ENCODE measurements at places on chromosomes 13 and 19.

DNA sequence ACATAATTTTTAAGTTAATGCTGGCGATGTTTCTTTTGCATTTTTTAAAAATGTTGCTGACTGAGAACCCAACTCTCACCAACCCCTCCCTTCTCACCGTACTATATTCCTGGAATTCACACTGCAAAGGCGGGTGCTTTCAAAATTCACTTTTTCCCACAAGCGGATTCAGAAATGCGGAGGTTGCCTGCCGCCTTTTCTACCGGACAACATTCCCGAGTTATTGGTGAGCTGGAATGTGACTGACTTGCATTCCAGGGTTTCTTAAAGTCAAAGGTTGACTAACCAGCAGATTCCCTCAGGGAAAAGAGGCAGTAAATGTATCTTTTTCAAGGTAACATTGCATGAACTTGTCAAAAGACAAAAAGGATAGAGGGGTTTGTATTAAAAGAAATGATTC, 113.3 kb downstream of the RAB20 start:
- no peak for DNase-seq

- DNase-seq = no peak
These were observed 60.9 kb downstream of the FOXO1 start for GRCh38 chr13:40605573-40605972.

DNA sequence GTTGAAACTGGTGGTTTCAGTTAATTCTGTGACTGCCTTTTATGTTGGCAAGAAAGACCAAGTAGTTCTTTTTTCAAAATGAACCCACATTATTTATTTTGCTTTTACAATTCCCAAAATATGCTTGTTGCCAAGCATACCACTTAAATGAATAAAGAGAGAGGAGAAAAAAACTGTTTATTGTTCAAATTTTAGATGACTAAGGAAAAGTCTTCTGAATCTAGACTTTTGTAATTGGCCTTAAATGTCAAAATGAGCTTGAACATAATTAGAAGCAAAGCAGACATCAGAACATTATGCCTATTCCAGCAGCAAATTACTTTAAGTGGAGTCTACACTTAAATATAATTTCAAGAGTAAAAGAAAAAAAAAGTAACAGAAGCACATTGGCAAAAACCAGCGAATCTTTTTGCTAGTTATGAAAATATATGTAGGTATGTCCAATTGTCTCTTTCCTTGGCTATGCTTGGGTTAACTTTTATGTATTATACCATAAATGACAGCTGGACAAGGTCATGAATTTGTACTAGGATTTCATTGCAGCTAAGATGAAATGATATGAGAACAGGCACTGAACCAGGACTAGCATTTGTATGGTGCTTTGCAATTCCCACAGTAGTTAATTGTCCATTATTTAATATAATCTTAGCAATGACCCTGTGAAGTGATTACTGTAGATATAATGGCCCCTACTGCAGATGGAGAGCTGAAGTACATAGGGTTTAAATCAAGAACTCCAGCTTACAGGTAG, 211.9 kb downstream of the NALCN start:
- DNase-seq = no peak

DNA sequence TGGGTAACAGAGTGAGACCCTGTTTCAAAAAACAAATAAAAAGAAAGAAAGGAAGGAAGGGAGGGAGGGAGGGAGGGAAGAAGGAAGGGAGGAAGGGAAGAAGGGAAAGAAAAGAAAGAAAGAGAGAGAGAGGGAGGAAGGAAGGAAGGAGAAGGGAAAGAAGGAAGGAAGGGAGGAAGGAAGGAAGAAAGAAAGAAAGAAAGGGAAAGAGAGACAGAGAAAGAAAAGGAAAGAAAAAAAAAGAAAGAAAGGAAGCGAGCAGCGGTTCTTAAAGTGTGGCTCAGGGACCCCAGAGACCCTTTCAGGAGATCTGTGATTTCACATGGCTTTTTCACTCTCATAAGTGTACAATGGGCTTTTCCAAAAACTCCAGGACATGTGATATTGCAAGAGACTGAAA, 9.9 kb upstream of the CADM4 start:
- DNase-seq = no peak

DNA sequence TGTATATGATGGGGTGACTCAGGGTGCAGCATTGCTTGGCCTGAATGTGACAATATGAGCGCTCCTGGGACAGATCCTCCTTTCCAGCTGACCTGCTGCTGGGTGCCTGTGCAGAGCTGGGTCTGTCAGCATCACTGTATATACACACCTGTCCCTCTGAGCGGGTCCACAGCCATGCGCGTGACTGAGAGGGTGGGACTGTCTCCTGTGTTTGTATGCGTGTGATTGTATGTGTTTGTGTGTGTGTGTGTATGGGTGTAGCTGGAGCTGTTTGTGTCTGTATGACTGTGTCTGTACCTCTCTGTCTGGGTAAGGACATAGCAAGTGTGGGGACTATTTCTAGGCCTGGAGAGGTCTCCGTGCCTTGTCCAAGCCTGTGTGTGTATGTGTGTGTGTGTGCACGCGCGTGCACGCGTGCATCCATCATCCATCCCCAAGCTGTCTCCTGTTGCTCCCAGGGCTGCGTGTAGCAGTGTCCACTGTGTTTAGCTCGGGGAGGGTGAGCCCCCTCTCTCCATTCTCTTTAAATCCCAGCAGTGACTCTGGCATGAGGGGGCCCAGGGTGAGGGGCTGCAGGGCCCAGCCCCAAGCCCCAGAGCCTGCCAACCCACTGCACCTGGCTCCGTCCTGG, 8.3 kb downstream of the IGLON5 start:
- no peak for DNase-seq

GRCh38 chr13:74675182-74675581, 541.0 kb upstream of the KLF12 start:
- DNase-seq = no peak

- no peak for DNase-seq
These were observed 387.5 kb downstream of the LMO7 start for GRCh38 chr13:76023652-76024051.

- no peak for DNase-seq
These were observed 56.0 kb downstream of the STK24 start for GRCh38 chr13:98520674-98521449.

- DNase-seq = no peak
These were observed 8.8 kb downstream of the GIPR start for GRCh38 chr19:45676851-45677263.

- DNase-seq = no peak
These were observed 35.3 kb downstream of the DACH1 start for GRCh38 chr13:71831716-71832115.

DNA sequence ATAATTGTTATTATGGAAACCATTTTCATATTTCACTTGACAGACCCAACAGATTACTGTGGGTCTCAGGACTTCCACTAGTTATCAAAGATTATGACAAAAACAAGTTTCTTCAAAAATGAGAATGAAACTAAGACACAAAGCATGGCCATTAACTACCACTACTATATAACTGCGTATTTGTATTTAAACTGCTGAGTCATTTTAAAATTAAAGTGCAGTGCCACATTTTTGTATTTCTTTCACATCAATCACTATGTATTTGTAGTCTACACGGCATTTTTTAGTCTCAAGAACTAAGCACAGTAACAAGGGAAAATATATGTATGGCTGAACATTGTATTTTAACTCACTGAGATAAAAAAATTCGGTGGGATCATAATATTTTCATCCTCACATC, 10.1 kb upstream of the KLF12 start:
- DNase-seq = no peak

DNA sequence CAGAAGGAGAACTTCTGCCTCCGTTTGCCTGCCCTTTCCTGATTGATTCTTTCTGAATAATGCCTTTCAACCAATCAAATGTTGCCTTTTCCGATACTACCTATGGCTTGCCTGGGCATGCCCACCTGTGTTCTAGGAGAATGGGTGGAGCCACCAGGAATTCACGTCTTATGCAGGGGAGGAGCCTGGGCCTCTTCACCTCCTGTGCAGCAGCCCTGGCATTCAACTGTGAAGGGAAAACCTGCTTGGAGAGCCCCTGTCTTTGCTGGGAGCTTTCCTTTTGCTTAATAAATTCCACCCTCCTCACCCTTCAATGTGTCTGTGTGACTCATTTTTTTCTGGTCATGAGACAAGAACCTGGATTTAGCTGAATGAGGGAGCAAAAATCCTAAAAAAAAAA, 730.7 kb downstream of the UQCRFS1 start:
- DNase-seq = no peak

GRCh38 chr13:111269508-111269907, 50.9 kb upstream of the TEX29 start:
- no peak for DNase-seq

DNA sequence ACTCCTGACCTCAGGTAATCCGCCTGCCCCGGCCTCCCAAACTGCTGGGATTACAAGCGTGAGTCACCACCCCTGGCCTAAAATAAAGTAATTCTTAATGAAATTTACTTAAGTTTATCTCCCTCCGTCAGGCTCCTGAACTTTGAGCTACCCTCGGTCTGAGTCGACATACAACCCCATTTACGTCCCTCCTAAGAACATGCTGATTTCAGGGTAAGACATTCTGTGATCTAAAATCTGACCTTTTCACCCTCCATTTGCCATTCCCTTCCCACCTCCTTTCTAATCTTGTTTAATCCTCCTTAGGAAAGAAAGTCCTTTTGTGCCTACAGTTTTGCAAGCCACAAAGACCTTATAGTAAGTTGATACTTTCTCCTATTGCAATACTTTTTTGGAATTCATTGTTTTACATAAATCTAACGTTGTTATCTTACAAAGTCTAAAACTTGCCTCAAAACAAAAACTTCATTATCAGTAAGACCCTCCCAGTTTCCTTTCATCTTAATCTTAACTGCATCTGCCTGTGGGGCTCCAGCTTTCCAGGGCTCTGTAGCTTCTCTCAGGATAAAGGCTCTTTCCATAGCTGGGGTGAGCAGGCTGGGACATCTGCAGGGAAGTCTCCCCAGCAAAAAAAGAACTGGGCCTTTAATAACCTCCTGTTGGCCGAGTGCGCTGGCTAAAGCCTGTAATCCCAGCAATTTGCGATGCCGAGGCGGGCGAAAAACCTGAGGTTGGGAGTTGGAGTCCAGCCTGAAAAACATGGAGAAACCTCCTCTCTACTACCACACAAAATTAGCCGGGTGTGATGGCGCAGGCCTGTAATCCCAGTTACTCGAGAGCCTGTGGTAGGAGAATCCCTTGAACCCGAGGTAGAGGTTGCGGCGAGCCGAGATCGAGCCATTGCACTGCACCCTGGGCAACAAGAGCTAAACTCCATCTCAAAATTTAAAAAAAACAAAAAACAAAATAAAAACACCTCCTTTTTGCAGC, 143.1 kb downstream of the ZNF737 start:
- peak; percentile 3 for DNase-seq

DNA sequence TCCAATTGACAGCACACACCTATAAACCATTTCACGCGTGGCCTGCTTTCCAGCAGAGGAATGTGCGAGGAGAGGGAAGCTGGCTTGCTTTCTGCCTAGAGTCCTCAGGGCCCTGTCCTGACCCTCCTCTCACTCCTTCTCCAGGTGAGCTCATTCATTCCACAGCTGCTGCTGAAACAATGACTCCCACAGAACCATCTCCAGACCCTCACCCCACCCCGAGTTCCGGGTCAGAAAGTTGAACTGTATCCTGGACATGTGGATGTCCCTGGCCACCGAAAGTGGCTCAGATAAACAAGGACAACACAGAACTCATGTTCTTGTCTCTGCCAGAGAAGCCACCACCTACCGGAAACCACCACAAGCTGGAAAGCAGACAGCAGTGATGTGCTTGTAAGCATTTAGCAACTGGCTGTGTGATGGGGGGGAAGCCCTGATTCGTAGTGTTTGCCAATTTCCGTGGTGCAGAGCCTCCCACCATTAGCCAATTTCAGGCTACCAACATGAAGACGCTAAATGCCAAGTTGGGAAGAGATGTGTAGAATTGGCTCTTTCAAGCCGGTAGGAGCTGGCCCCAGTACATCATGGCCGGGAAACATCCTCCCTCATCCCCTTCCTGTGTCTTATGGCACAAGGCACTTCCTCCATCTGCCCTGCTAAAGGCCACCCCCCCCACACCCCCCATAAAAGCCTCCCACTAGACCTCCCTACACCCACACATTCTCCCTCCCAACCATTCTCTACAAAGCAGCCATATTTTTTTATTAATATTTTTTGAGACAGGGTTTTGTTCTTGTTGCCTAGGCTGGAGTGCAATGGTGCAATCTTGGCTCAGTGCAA, 5.0 kb downstream of the SYCE2 start:
- DNase-seq = no peak

- no peak for DNase-seq
These were observed 33.9 kb downstream of the PDE4A start for GRCh38 chr19:10454267-10454666.

- DNase-seq = no peak
These were observed 42.4 kb upstream of the ESD start for GRCh38 chr13:46839399-46839798.

DNA sequence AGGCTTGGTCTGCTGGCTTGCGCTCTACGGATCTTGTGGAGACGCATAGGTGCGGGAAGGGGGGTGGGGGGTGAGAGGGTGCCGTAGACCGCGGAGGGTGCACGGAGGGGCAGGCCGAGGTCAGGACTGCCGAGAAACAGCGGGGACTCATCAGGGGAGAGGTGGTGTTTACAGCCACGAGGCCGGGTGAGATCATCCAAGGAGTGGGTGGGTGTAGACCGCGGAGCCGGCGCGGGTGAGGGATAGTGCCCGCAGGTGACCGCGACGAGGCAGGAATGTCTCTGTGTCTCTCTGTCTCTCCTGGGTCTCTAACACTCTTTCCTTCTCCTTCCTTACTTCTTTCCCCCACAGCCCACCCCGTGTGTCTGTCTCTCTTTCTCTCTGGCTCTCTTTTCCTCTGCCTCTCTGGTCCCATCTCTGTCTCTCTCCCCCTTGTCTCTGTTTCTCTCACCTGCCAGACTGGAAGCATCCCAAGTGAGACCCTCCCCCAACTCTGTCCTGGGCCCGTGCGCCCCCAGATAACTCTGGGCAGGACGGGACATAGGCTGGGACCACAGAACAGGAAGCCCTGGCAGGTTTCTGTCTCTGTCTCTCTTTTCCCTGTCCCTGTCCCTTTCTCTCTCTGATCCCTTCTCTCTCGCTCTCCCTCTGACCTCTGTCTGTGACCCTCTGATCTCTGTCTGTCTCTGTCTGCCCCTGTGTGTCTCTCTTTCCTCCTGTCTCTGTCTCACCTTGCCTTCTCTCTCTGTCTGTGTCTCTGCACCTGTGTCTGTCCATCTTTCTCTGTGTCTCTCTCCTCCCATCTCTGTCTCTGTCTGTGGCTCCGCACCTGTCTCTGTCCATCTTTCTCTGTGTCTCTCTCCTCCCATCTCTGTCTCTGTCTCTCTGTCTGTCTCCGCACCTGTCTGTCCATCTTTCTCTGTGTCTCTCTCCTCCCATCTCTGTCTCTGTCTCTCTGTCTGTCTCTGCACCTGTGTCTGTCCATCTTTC, 1.8 kb upstream of the KLK4 start:
- no peak for DNase-seq

DNA sequence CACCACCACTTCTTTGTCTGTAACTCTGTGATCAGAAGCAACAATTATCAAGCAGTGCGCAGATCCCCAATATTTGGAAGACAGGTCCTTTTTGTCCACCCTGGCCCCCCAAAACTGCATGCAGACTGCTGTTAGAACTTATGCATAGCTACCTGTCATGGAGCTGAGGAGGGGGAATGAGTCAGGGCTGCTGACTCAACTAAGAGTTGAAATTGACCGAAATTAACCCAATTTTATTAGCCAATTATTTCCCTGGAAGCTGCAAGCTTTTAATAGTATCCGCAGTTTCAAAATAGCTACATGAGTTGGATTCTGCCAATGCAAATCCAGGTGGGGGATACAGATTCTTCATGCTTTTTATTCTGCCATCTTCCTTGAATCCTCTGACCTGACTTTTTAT, 14.0 kb upstream of the ZNF491 start:
- DNase-seq = no peak

Measured in hypothalamus (tissue), 51 donors.